Transverse colon (tissue), 4 donors: ENCODE measurements at places on chromosomes 12 and 14. TPM values are rescaled to one million over a fixed set of nuclear protein-coding genes. Genes with fewer than 3 reads are reported as not detected.
A peak's percentile ranks its signal among the peaks of the same experiment; 100 is the strongest.

Gene WASHC3
- 18.7 TPM for total RNA-seq

Gene DEGS2
- total RNA-seq, result 15.1 TPM

- peaks cover 63% of the 10 kb centered on the region for H3K4me1 ChIP-seq
- peak overlapping the region; percentile 62 for H3K27ac ChIP-seq
- DNase-seq, result peak; percentile 67
- H3K4me3 ChIP-seq, result peak overlapping the region; percentile 7
Measured at GRCh38 chr14:75204116-75204515, 27.7 kb upstream of the TMED10 start.

DNA sequence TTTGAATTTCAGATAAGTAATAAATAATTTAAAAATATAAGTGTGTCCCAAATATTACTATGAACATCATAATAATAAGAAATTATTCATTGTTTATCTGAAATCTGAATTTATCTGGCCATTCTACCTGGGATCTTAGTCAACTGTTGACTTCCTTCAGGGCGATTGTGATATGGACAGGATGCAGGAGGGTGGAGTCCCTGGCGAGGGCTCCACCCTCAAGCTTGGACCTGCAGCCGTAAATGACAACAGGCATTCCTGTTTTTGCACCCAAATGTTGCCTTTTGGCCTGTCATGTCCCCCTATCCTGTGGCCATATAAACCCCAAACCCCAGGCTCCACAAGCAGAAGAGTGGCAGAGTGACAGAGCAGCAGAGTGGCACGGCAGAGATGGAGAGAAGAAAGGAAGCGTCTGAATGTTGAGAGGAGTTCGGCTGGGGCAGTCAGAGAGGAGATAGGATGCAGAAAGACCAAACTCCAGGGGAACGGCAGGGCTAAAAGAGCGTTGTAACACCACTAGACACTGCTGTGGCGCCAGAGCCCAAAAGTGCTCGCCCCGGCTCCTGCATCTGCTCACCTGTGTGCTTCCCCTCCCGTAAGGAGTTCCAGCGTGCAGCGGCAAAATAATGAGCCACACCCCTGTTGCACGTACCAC is 39.4 kb upstream of the FUT8 start:
- H3K4me3 ChIP-seq, result no peak overlapping the region
- H3K27me3 ChIP-seq, result no peaks in the 10 kb centered on the region
- no peak for DNase-seq
- no peaks in the 10 kb centered on the region for H3K36me3 ChIP-seq

- H3K27ac ChIP-seq, result no peak overlapping the region
- DNase-seq, result no peak
- no peaks in the 10 kb centered on the region for H3K36me3 ChIP-seq
- no peaks in the 10 kb centered on the region for H3K27me3 ChIP-seq
Measured at GRCh38 chr12:2009623-2010022, 5.4 kb upstream of the DCP1B start.

- DNase-seq, result no peak
- H3K4me3 ChIP-seq, result no peak overlapping the region
- H3K4me1 ChIP-seq, result no peaks in the 10 kb centered on the region
- H3K27ac ChIP-seq, result no peak overlapping the region
Measured at GRCh38 chr12:39772821-39773259, 153.2 kb upstream of the ABCD2 start.

Gene VCPKMT
- total RNA-seq, result 12.1 TPM

- no peaks in the 10 kb centered on the region for H3K36me3 ChIP-seq
- no peaks in the 10 kb centered on the region for H3K4me1 ChIP-seq
- H3K27ac ChIP-seq, result no peak overlapping the region
- DNase-seq, result no peak
- H3K27me3 ChIP-seq, result no peaks in the 10 kb centered on the region
- no peak overlapping the region for H3K4me3 ChIP-seq
Measured at GRCh38 chr12:43167691-43168090, 384.3 kb downstream of the ADAMTS20 start.
